Suppressor macrophage treated with lipopolysaccharide for 1 hour (primary cell): ENCODE measurements at places on chromosomes 4 and X.
A peak's percentile ranks its signal among the peaks of the same experiment; 100 is the strongest.

- no peak for DNase-seq
Observed at GRCh38 chrX:6778544-6779503, 243.9 kb upstream of the VCX3A start.

- no peak for DNase-seq
Observed at GRCh38 chr4:65287071-65287470, 383.2 kb downstream of the EPHA5 start.

DNA sequence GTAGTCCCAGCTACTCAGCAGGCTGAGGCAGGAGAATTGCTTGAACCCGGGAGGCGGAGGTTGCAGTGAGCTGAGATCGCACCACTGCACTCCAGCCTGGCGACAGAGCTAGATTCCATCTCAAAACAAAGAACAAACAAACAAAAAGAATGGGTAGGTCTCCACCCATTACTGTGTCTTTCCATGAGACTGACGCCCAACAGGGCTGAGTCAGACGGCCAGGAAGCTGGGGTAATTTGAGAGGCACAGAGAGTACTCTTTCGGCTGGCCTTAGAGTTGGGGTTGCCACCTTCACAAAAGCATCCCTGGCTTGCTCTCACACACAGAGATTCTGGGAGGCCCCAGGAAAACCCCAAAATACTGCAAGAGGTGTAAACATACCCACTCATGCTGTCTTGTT lies 72.0 kb upstream of the DHRSX start:
- no peak for DNase-seq

GRCh38 chr4:184344899-184345572 lies 127.4 kb upstream of the ENPP6 start:
- no peak for DNase-seq

DNA sequence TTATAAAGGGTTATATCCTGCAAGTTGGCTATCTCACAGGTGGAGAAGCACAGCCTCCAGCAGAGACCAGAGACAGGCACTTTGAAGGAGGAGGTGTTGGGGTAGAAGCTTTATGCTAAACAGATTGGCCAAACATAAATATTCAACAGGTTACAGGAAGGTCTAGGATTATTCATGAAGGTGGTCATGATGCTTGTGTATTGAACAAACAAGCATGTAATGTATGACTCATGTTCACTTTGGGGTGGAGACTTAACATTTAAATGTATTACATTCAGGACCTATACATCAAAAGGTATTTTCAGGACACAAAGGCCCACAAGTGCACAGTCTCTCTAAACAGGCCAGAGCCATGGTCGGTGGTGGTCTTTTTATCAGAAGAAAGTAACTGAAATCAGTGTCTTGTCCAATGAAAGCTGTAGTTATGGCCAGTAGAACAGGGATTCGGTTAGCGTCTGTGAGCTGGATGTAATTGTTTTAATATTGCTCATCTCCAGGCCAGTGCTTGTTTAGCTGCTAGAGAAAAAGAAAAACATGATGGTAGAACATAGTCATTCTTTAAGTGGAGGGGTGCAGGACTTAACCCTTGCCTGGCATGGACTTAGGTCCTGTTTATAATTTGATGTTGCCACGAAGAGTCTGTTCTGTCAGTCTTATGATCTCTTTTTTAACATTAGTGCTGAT lies 555.2 kb upstream of the PCDH10 start:
- DNase-seq: no peak

GRCh38 chrX:9180623-9181022 lies 146.7 kb upstream of the FAM9B start:
- DNase-seq: no peak

DNA sequence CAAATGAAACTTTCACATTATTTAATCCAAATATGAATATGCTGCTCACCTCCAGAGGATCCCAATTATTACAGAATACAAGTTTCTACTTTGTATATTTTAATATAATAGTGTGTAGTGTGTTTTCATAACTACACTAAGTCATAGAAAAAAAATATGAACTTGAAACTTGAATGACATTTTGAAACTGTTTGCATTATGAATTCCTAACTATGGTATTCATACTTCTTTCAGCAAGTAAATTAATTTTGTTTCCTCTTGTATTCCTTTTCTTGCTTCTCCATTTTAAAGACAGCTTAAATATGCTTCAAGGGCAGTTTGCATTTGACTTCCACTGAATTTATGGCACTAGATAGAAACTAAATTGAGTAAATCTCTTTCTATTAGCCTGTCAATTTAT lies 177.1 kb downstream of the BMPR1B start:
- DNase-seq: no peak

DNA sequence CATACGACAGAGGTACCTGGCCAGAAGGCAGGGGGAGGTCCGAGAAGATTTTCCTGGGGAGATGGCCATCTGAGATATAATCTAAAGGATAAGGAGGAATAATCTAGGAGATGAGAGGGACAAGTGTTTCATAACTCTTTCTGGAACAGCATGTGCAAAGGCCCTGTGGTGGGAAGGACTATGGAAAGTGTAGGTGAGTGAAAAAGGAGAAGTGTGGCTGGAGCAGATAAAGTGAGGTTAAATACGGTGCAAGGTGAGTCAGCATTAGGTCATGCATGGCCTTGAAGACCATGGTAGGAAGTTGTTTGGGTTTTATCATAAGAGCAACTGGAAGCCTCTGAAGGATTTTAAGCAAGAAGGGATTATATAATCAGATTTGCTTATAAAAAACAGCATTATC lies 34.6 kb upstream of the MTM1 start:
- no peak for DNase-seq

DNA sequence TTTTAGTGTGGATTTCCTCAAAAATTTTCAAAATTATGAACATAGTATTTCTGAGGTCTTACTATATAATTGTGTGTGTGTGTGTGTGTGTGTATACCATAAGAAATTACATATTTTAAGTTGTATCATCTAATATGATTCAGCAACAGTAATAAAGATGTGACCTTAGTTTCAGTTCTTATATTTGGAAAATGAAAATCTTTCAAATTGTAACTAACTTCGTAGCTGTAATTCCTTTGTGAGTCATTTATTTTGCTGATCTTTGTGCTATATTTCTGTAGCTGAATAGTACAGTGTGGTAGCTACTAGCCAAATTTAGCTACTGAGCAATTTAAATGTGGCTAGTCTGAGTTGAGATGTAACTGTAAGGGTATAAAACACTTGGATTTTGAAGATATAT lies 116.4 kb downstream of the RAP1GDS1 start:
- peak; percentile 77 for DNase-seq

DNA sequence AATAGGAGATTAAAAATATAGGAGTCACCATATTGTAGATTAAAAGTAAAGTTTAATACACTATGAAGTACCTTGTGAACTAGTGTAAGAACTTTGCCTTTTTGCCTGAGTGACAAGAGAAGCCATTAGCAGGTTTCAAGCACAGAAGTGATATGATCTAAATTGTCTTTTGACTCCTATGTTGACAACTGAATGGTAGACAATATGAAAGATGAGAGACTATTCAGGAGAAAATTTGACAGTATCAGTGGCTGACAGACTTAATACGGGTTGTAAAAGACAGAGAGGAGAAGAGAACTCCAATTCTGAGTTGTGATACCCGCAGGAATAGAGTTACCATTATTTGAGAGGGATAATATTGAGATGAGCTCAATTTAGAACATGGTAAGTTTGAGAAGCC lies 1259.8 kb downstream of the PCDH7 start:
- no peak for DNase-seq

- no peak for DNase-seq
Observed at GRCh38 chrX:15888062-15888461, 33.4 kb upstream of the AP1S2 start.

- peak; percentile 43 for DNase-seq
Observed at GRCh38 chr4:173538148-173538908, 8.3 kb upstream of the HAND2 start.
